ENCODE measurements at places on chromosomes 12 and 14.

- no peak for DNase-seq
Observed at GRCh38 chr14:55605793-55606192, 25.8 kb downstream of the KTN1 start.

- peak; percentile 41 for DNase-seq
Observed at GRCh38 chr12:48199774-48200221, 3.3 kb downstream of the OR10AD1 start.

DNA sequence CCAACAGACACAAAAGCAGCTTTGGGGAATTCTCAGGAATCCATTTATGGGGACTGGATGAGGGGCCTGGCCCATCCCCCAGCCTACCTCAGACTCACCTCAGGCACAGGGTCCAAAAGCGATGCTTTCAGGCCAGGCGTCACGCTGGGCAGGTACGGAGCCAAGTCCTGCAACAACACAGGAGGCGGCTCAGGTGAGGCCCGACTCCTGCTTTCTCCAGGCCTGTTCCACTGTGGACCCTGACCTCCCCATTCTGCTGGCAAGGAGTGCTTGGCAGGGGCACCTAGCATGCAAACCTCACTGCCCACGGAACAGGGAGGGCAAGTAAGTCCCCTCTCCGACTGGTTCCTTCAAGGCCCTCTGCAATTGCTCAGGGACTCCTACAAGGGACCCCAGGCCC is 28.6 kb upstream of the RAB35 start:
- DNase-seq, result no peak

DNA sequence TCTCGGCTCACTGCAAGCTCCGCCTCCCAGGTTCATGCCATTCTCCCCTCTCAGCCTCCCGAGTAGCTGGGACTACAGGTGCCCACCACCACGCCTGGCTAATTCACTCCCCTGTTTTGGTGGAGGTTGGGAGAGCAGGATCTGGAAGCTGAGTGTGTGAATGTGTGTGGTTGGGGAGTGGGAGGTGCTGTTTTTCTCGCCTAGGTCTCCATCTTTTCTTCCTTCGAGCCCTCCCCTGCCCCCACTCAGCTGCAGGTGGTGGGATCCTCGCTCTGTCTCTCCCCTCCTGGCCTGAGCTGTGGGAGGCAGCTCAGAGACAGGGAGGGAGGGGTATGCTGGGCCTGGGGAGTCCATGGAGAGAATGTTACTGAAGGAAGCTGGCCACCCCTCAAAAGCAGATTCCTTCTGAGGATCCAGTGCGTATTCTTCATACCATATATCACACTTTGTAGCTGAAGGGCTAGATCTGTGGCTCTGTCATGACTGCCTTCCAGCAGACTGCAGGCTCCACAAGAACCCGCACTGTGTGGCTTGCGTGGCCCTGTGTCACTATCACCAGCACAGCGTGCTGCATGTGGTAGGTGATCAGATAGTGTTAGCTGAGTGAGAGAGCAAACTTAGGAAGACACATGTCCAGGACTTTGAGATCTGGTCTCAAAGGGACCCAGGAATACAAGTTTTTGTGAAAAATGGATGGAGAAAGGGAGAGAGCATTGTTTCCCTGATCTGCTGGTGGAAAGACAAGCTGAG is 2.8 kb downstream of the KRT83 start:
- no peak for DNase-seq

DNA sequence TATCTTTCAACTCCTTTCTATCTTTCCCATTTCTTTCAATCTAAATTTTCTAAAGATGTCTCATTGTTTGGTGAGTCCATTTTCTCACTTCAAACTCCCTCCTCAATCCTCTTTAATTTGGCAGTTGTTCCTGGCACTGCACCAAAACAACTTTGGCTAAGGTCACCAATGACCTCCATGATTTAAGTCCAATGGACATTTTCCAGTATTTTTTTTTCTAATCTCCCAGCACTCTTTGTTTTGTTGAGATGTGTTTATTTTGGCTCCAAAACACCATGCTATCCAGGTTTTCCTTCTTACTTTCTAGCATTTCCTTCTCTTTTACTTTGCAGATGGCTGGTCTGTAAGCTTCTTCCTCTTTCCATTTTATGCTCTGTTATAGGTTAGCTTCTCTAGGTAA is 42.5 kb upstream of the OTOGL start:
- DNase-seq, result no peak

- no peak for DNase-seq
Observed at GRCh38 chr12:78721906-78722305, 142.7 kb upstream of the SYT1 start.

DNA sequence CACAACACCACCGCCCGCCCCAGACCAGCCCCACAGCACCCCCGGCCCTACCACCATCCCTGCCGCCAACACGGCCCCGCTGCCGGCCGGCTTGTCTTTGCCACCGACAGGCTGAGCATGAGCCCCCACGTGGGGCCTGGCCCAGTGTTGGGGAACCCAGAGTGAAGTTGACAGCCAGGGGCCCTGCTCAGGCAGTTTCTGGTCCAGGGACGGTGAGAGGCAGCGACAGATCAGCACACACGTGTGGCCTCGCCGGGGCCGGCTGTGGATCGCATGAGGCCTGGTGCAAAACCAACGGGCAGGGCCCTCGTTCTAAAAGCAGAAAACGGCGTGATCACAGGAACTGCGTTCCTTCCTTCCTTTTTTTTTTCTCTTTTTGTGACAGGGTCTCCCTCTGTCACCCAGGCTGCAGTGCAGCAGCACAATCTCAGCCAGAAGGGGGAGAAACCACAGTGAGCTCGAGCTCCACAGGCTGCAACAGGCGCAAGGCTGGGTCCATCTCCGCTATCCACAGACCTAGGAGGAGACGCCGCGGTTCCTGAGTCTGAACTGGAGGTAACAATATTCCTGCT is 50.5 kb upstream of the FBRSL1 start:
- no peak for DNase-seq

GRCh38 chr12:67333649-67334048 is 64.5 kb downstream of the CAND1 start:
- DNase-seq, result no peak

DNA sequence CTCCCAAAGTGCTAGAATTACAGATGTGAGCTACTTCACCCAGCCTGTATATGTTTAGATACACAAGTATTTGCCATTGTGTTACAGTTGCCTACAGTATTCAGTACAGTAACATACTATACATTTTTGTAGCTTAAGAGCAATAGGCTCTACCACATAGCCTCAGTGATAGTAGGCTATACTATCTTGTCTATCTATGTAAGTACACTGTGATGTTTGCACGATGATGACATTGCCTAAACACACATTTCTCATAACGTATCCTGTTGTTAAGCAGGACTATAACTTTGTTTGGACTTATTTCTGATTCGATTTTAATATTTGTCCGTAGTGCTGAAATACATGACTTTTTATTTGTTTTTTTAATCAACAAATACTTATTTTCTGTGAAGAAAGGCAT is 129.2 kb downstream of the PCNX1 start:
- no peak for DNase-seq

DNA sequence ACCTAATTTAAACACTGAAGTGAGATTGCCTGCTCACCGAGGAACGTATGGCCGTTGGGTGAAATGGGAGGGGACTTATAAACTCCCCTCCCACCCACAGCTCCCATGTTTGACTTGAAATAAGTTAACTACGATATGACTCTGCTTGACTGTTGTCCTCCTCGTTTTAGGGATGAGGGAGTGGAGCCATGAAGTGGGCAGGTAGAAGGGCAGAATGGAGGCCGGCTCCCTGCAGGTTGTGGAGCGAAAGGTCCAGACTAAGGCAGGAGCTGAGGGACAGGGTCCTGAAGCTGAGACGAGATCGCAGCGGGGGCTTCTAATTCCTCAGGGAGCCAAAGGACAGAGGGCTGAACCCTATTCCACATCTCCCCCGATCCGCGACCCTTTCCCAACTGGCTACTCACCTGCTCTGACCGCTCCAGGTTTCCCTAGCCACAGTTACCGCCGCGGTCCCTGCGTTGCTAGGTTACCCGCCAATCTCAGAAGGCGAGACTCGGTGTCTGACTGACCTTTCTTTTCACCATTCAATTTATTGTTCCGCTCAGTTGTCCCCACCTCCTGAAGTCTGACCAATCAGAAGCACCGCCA is 577 bp upstream of the TPCN1 start:
- DNase-seq, result no peak

GRCh38 chr14:26163761-26164160 is 434.1 kb downstream of the NOVA1 start:
- no peak for DNase-seq

DNA sequence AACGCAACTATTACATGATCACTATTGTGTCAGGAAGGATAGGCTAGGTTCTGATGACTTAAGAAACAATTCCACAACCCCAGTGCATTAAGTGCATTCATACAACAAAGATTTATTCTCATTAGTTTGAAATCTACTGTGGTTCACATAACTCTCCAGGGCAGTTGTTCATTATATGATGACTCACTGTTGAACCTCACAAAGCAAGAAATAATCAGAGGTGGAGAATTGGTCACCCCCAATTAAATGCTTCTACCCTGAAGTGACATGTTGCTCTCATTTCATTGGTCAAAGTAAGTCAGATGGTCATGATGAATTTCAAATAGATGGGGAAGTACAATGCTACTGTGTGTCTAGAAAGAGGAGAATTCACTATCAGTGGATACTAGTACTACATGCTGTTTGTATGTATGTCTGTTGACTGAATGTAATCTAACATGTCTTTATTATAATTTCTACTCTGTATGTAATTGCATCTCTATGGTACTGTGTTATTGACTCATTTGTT is 6.1 kb upstream of the HELB start:
- no peak for DNase-seq

- DNase-seq, result no peak
Observed at GRCh38 chr12:29650371-29650770, 133.4 kb downstream of the TMTC1 start.

DNA sequence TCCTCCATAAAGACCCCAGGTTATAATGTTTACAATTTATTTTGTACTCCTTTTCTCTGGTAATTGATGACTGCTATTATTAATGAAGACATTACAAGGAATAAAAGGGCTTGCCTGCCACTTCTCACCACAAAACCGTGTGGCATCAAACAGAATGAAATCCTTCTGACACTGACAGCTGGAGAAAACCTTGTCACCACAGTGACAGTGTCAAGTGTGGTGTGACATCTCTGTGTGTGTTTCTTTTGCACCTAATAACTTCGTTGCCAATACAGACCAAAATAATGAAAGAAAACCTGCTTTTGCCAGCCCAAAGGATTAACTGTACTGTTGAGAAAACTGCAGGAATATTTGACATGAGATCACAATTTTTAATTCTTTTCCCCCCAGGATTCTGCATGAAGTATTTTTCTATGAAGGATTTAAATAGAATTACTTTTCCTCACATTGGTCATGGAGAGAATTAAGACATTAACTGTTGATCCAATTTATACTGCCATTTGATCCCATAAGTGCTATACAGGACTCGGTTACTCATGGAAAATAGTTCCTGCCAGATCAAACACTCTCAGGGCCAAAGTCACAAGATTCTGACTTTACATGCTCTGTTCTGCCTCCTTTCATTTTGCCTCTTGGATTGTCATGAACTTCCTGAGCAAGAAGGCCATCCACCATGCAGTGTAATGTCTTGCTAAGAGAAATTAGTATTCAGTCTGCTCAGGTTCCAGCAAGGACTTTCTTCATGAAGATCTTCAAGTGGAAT is 60.4 kb upstream of the IFNG-AS1 start:
- DNase-seq, result no peak

DNA sequence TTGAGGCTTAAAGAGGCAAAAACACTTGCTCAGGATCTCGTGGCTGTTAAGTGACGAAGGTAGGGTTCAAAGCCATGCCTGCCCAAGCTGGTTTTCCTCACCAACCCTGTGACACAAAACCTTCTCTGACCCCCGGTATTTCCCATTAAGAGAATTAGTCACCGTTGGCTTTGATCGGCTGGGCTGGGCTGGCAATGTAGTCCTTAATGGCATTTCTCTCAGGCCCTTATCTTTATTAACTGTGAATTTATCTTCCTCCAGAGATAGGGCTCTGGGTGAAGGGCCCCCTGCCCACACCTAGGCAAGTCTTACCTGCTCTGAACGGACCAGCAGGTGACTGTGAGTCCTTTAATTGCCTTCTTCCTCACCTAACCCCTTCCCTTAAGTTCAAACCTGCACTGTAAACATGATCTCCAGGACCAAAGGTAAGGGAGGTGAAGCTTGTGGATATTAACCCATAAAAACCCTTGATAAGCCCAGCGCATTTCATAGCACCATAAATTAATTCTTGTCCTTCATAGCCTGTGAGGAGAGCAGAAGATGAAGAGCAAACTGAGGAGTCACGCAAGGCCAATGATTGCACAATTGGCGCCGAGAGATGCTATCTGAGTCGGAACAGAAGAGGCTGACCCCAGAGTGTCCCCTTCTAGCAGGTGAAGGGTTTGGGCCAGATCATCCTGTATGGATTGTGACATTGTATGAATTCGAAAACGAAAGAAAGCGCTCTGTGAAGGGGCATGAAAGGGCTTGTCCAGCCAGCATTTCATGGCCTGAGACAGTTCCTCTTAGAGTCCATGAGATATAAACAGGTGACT is 790.8 kb upstream of the TBX3 start:
- no peak for DNase-seq

DNA sequence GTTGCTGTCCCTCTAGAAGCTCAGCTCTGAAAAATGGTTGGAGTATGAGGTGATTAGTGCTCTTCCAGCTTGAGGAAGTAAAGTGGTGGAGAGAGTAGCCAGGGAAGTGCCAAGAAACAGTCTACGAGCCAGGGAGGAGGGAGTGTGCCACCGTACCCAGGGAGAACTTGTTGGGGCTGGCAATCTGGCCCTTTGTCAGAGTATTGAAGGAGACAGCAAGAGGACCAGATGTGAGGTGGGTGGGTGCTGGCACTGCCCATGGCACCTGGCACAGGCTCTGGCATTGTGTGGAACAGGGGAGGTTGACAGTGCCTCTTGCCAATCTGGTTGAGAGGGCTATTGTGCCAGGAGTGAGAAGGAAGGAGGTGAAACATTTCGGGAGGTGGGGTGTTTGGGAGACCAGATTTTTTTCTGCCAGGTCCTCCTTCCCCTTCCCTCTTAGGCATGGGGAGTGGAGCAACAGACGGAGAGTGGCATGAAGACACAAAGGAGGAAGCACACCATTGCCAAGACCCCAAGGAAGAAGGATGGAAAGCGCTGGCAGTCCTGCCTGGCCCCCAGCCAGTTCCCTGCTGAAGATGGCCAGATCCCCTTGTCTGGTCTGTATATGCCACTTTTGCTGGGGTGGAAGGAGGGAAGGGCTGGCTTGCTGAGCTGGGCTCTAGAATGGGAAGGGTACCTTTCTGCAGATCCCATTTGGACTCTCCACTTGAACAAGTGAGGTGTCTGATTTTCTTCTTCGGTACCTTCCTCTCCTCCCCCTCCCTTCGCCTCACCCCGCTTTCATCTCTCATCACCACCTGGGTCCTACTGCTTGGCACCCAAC is 37.5 kb downstream of the ZFHX2 start:
- DNase-seq, result no peak

- peak; percentile 76 for DNase-seq
Observed at GRCh38 chr12:130846369-130846768, 7.3 kb upstream of the STX2 start.

- no peak for DNase-seq
Observed at GRCh38 chr12:1501695-1502378, 92.5 kb downstream of the FBXL14 start.
